ENCODE measurements at places on chromosomes 1 and 21.

DNA sequence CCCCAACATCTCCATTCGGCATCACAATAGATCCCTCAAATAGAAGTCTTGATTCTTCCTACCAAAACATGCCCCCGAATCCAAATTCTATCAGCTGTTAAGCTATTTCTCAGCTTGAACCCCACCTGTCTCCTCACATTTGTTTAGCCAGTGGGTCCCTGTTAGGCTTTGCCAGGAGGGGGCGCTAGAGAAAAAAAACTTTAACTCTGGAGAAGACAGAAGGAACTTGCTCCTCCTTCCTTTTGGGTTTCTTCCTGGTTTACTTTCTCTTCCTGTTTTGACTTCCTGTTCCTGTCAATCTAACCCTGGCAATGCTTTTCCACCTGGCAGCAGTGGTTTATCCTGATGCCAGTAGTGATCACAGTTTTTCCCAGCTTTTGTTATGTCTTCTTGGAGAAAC, 95.6 kb upstream of the KCNK1 start:
- DNase-seq: no peak

GRCh38 chr1:213003256-213003655, 12.4 kb downstream of the ANGEL2 start:
- no peak for DNase-seq

DNA sequence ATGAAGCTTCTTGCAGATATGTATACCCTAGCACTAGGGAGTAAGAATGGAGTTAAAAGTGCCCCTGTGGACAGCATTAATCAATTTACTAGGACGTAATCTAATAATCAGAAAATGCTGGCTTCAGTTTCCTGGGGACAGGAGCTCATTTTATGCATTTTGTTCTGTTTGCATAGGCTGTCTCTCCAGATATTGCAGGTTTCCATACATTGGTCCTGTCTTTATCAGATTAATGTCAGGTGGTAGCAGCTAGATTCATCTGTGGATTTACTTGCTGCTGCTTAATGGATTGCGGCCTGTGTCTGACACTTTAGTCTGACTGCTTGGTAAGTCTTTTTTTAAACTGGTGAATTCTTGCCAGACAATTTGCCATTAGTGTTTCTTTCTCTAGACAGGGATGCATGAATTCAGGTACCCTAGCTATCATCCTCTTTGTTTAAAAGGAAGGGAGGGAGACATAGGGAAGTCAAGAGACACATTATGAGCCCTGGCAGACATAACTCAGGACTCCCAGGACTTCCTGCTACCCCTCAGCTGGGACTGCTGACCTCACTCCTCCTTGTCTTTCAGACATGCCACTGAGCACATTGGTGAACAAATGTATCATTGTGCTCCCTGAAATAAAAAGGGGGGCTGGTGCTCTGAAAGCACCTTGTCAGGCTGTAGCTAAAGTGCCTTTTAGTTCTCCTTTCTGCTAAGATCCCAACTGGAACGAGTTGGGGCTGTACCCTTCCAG, 47.7 kb downstream of the NOS1AP start:
- DNase-seq: no peak

DNA sequence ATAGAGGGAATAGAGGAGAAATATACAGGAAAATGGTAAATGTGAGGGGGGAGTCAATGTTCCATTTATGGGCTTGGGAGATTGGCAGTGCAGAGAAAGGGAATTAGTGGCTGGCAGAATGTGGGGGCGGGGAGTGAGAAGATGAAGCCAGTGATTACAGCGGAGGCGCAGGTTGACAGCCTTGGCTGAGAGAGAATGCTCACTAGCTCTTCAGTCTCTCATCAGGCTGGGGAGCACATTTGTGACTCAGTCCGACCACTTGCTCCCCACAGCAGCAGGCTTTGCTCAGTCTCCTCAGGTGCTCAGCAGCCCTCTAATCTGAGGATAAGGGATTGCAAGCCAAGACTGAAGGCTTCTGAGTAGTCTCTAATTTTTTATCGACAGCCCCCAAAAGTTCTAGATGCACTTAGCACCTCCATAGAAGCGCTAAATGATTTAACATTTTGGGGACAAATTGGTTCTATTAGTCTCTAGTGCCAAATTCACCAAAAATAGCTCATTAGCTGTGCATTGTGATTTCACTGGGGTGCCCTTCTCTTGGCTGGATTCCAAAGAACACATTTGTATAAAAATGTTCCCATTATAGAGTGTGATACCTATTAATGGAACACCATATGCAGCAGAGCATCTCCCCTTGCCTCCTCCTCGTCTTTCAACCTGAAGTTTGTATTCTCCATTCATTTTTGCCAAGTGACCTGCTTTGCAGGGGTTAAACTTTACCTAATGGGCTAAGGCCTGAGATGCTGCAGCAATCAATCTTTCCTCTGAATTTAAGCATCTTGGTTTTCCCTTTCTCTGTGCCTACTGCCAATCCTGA, 191.8 kb downstream of the ZNF326 start:
- no peak for DNase-seq

GRCh38 chr21:41328660-41329607, 12.3 kb downstream of the FAM3B start:
- no peak for DNase-seq

- no peak for DNase-seq
Measured at GRCh38 chr1:163241746-163242145, 39.0 kb upstream of the RGS5 start.

- DNase-seq: no peak
Measured at GRCh38 chr1:160459056-160459455, 58.7 kb downstream of the VANGL2 start.

- DNase-seq: no peak
Measured at GRCh38 chr1:11735531-11735853, 444 bp upstream of the AGTRAP start.

DNA sequence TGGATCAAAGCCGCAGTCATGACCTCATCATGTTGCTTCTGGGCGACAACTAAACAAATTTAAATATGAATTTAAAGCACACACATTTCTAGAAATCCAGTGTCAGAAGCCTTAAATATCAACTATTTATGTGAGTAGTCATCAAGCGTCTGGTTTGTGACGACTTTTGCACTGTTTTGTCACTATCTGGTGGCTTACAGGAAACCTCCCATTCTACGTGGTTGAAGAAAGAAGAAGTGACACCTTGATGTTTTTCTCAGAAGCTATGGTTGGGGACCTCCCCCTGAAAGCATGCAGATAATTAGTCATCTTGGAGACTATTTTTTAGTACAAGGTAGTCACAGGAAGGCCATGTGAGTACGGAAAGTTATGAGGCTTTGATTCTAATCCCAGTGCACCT, 58.5 kb downstream of the TENT5C start:
- DNase-seq: no peak

DNA sequence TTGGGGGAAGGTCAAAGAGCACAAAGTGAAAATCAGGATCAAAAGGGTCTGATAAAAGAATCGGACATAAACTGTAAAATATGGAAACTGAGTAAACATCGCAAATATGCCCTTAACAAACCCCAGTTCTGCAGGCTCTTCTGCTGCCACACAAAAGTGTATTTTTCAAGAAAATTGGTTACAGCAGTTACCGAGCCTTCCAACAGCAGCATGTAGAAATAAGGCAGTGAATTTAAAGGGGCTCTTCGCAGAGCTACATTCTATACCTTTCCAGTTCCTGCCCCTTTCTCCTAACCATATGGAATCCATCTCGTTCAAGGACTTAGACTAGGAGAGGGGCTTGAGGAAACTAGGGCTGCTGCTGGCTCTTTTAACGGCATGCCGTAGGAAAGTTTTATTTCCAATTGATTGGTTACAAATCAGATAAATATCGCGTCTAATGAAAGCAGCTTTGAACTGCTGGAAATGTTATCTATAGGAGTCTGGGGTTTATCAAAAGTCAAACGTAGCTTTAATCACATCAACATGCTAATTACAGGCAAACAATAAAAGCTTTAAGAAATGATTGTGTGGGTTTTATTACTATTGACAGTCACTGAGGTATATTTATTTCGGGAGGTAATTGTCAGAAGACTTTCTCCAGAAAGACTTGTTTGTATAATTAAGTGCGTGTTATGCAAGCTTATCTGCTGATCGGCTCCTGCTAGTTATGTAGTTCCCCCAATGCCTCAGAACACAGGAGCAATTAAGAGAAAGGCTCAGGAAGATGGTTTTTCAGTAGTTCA, 59.1 kb downstream of the GORAB start:
- no peak for DNase-seq

Data from AG09309 (cell line).